ENCODE measurements at places on chromosomes 3 and 15. TPM values are rescaled to one million over a fixed set of nuclear protein-coding genes. Genes with fewer than 3 reads are reported as not detected.
A peak's percentile ranks its signal among the peaks of the same experiment; 100 is the strongest.

- DNase-seq, result no peak
These were observed 88.2 kb downstream of the AP4E1 start for GRCh38 chr15:50996641-50997040.

- no peak for DNase-seq
These were observed 7.6 kb upstream of the AVEN start for GRCh38 chr15:34046471-34047145.

CFAP100 gene
- polyA plus RNA-seq, result 1.7 TPM

GRCh38 chr15:44501768-44502366, 35.1 kb upstream of the EIF3J start:
- DNase-seq, result peak; percentile 37
